ENCODE measurements at places on chromosomes 1 and 21. TPM values are rescaled to one million over a fixed set of nuclear protein-coding genes. Genes with fewer than 3 reads are reported as not detected.

The MPZ gene
- 5.6 TPM for total RNA-seq

The ANKRD45 gene
- 0.55 TPM for total RNA-seq

The FCRL4 gene
- total RNA-seq, result not detected

The HP1BP3 gene
- 137 TPM for total RNA-seq

The OR10J1 gene
- total RNA-seq, result not detected

The TAS1R3 gene
- not detected for total RNA-seq

DNA sequence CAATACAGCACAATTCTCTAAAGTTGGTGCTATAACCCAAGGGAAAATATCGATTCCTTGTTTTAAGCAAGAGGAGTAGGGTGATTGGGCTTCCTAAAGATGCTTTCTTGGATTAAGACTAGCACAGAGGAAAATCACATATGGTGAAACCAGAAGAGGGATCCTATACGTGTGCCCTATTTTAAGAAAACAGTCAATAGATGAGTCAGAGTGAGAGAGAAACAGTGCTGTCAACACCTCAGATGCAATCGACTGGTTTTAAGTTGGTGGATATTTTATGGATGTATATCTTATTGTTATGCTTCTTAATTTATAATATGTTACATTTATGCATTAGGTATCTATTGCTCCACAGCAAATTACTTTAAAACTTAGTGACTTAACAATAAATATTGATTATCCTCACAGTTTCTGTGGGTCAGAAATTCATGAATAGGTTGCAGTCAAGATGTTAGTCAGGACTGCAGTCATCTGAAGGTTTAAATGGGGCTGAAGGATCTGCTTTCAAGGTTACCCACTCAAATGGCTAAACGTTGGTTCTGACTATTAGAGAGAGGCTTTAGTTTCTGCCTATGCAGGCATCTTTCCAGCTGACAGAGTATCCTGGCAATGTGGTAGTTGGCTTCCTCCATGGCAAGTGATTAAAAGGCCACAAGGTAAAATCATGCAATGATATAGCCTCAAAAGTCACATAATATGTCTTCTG is 61.6 kb upstream of the DEPDC1 start:
- no peak for DNase-seq

The OXCT2 gene
- not detected for total RNA-seq

The S100A1 gene
- 0.63 TPM for total RNA-seq

- DNase-seq, result no peak
These were observed 6.9 kb downstream of the TRABD2B start for GRCh38 chr1:47990286-47990685.

DNA sequence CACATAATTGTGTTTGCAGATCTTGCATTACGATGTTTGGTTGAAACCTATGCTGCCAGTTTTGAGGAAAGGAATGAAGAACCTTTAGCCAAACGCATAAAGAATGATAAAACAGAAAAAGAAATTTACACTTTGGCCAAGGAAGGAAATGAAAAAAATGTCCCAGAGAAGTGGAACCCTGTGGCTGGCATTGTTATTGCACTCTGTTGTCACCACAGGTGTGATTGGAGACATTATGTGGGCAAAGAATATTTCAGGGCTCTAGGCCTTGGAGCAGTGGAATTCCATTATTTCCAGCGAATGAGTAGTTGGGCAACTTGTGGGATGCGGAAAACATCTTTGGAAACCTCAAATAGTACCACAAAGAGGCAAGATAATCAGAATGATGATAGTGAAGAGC is 14.9 kb downstream of the TRMT13 start:
- DNase-seq, result peak; percentile 20

The ERICH3 gene
- total RNA-seq, result not detected

DNA sequence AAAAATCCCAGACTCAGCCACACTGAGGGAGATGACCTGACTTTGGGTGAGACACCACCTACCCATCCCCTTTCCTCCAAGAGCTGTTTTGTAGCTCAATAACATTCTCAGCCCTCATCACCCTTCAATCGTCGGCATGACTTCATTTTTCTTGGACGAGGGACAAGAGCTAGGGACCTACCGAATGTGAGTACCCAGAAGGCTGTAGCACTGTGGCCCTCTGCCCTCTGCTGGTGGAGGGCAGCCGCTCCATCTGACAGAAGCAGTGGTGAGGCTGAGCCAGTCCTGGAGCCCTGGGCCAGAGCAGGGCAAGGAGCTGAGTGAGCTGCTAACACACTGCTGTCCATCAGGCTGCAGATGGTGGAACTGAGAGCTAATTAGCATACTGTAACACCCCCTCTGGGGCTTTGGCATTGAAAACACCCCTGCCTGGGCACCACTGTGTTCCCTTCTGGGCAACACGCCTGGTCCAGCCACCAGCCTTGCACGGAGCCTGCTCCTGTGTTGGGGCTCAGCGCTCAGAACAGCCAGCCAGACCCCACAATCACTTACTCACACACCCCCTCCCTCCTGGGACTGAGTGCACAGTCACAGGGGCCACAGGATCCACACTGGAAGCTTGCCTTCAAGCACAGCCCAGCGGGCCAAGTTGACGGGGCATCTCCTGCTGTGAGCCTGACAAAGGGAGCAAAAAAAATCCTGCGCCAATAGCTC is 18.3 kb upstream of the ALPL start:
- DNase-seq, result peak; percentile 70

The GPATCH2 gene
- total RNA-seq, result 15.7 TPM

The LCE2A gene
- total RNA-seq, result not detected

DNA sequence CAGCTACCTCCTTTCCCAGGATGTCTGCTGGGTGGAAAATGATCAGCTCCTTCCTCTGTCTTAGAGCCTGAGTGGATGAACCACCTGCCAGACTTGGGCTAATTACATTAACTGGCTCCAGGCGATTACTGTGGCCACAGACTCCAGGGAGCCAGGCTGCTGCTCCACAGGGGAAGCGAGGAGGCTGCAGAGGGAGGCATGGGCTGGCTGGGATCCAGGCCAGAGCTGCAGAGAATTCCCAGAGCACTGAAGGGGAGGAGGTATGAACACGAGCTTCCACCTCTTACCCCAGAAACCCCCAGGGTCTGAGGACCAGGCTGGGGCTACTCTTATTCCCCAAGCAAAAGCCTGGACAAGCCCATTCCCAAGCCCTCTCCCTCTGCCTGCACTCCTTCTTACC is 136.0 kb upstream of the KLHDC7A start:
- no peak for DNase-seq

- DNase-seq, result no peak
These were observed 65.6 kb upstream of the SLC44A3 start for GRCh38 chr1:94754570-94754969.

DNA sequence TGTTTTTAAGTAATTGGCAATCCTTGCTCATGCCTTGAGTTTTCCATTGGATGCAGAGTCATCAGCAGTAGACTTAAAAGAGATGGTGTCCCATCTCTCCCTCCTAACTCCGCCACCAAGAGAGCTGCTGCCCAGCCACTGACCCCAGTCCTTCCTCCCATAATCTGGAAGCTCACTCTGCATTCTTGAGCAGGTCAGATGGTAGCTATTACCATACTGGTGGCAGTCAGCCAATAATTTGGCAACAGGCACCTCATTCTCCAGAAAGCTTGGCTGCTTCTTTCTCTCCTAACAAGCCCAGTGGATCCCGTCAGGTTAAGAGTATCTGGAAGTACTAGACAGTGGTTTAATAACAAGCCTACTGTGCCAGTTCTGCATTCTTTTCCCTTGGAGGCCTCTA is 272.1 kb downstream of the ZNF648 start:
- no peak for DNase-seq

The CFHR4 gene
- total RNA-seq, result not detected

DNA sequence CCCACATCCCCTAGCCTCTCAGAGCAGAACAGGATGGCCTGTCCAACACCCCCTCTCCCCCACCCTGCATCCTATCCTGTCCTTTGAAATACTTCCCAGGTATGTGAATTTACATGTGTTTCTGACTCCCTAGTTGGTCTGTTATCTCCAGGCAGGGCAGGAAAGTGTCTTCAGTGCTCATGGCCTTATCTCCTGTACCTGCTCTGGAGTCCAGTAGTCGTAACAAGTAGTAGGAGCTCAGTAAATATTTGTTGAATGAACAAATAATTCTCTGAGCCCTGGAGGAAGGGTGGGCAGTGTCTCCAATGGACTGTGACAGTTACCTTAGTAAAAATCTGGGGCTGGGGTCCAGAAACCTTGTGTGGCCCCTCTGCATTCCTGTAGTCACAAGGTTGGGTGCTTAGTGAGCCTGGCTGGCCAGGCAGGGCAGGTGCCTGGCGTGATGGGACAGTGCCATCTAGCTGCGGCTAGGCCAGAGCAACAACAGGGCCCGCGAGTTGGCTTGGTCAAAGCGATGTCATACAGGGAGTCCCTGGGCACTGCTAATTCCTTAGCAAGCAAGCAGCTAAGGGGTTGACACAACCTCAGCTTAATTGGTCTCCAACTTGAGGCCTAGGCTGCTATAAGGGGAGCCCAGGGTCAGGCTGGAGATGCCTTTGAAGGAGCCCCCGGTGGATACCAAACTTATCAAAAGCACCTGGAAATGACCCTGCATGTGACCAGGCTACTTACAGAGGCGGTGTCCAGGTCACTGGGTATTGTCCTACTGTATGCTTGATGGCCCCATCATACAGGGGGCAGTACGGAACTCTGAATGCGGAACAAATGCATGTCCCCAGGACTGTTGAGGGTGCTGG is 89.0 kb upstream of the PPM1J start:
- peak; percentile 85 for DNase-seq

The GPR157 gene
- 7.5 TPM for total RNA-seq

The FAM177B gene
- total RNA-seq, result not detected

DNA sequence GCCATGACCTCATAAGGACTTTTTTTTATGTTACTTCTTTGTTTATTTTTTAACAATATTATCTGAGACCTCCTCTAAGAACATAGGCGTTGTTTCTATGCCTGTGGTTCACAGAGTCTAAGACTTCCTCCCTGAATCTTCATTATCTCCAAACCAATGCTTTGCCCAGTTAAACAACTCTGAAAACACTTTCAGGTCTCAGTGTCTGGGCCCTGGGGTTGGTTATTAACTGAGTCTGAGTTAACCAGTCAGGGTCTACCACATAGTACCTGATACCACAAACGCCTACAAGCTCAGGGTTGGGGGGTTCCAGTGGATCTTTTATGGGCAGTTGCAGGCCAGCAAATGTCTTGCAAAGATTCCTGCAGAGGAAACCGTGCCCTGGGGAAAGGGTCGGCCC is 138.2 kb downstream of the AJAP1 start:
- no peak for DNase-seq

DNA sequence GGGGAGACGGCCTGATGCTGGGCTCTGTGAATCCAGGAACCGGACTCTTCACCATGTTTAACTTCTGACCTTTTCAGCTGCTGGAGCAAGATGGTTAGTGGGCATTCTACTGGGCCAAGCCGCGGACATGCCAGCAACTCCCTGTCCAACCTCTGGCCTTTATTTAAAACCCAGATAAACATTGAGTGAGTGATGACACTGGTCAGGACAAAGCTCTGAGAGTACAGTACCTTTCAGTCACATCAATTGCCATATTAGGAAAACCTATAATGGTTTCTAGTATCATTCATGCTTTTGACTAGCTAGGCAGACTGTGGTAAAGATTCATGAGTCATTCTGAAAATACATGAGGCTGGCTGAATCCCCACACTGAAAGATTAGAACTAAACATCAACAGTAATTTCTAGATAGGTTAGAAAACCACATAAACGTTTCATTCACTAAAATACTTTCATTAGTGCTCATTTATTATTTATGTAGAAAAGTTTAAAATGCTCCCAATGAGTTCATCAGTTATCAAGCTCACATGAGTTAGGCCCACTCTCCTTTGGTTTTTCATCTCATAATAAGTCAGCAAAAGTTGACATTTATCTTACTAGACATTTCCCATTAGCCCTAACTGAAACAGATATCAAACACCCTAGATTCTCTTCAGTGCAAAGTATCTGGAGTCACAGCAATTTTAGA is 7.1 kb upstream of the ACTA1 start:
- DNase-seq, result no peak

DNA sequence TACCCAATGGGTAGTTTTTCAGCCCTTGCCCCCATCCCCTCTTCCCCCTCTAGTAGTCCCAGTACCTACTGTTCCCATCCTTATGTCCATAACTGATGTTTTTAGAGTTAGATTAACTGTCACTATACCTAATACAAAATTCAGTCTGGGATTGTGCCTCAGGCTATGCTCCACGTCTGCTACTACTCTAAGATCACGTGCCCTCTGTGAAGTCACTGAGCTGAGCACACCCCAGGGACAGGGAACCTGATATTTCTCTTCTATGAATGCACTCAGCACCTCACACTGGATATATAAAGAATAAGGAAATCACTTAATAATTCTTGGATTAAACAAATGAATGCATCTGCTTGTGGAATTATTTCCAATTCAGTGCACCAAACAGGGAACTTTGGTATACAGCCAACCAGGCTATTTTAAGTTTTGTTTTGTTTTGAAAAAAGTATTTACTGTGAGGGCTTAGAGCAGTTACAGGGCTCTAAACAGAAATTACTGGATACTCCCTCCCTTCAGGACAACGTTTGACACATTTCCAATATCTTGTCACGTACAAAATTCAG is 307.9 kb downstream of the SMYD3 start:
- no peak for DNase-seq

DNA sequence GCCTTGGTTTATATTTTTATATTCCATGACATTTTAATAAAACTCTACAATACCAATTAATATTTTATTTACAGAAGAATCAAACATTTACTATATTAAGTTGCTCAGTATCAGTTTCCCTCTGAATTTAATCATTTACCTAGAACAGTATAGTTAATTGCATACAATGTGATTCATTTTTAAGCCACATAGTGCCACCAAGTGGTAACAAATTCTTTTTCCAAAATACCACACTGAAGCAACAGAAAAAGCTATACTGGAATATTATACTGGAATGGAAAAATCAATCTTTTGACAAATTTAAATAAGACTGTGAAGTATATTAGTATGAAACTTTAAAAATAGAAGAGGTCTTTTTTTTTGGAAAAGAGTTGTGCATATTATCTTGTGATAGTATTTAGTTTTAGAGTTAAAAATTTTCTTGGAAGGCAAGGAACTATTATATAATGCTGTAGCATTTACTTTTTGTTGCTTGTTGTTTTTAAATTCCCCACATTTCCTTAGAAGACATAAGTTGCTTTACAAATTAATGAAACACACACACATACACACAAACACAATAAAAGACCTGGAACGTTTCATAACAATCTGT is 57.3 kb downstream of the ZNF644 start:
- no peak for DNase-seq

- DNase-seq, result peak; percentile 61
These were observed 17.1 kb upstream of the CCDC190 start for GRCh38 chr1:162878000-162878596.

DNA sequence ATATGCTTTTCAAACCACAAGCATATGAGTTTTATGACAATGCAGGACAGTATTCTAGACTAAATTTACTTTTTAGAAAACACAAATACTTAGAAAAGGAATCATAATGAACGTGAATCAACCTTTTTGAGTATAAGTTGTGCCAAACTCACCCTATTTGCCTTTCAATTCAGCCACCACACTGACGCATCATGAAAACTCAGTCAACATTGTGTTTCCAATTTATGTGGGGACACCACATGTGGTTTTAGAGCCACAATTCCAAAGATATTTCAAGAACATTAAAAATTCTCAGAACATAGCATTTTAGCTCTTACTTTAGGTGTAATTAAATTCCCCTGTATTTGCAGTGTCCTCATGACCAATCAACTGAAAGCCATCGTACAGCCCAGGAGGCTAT is 118.8 kb downstream of the PTBP2 start:
- DNase-seq, result no peak
